Activated CD4-positive, CD25-positive, alpha-beta regulatory T cell (primary cell): ENCODE measurements at places on chromosomes 3 and 15.

GRCh38 chr3:32375596-32375930, 16.1 kb upstream of the CMTM7 start:
- no peak for DNase-seq

- DNase-seq, result no peak
Measured at GRCh38 chr3:104132566-104133403, 1233.9 kb upstream of the ALCAM start.

DNA sequence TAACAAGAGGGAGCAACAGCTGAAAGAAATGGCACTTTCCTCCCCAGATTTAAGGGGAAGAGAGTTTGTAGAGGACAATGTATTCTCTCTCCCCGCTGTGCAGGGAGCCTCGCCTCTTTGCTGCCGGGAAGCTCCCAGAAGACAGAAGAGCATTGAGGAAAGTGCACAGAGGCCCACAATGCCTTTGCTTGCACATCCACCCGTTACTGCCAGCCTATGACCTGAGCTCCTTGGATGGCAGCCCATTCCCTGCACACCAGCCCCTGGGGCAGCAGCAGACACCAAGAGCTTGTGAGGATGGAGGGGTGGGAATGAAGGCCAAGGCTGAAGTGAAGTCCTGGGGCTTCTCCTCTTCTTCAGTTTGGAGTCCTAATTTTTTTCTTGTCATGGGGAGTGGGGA, 67.0 kb downstream of the CLDN11 start:
- DNase-seq, result no peak

- no peak for DNase-seq
Measured at GRCh38 chr3:47888986-47889757, 86.2 kb downstream of the DHX30 start.

GRCh38 chr3:2770451-2770850, 339.7 kb downstream of the IL5RA start:
- DNase-seq, result no peak

DNA sequence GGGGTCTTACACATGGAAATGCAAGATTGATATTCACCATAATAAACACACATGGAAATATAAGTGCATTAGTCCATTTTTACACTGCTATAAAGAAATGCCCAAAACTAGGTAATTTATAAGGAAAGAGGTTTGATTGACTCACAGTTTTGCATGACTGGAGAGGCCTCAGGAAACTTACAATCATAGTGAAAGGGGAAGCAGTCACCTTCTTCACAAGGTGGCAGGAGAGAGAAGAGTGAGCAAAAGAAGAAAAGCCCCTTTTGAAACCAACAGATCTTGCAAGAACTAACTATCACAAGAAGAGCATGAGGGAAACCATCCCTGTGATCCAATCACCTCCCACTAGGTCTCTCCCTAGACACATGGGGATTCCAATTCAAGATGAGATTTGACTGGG, 111.7 kb upstream of the TP63 start:
- DNase-seq, result no peak

DNA sequence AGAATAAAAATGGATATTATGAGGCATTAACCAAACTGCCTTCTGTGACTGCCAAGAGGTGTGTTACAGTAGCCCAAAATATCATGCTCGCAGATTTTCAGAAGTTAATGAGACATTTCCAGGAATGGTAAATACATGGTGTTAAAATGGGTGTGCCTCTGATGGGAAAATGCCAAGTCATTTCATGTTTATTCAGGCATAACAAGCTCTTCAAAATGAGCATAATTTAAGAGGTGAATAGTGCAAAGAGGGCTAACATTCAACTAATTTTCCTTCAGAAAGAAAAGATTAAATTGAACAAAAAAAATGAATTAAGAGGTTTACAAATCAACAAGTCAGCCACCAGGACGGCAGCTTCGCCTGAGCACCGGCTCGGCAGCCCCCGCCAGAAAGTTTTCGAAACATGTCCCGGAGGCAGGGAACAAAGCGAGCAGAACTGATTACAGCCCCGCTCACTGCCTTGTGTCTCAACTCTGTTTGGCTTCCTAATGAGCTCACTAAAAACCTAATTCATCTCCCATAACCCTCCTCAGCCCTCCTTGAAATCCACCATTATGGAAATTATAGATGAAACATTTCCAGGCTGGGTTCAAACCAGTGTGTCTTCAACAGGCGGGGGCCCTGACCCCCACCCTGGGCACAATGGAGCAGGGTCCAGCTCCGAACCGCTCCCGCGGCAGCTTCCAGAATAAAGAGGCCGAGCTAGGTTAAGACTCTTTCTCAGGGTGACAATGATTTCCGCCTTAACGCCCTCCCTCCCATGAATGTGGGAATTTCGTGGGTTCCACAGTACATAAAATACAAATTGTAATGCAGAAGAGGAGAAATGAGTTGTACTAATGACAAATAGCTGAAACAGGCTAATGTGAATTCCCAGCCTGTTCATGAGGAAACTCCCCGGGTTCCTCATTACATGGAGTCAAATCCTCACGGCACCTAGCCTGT, 43.9 kb downstream of the MEIS2 start:
- DNase-seq, result no peak

GRCh38 chr15:78050441-78050809, 27.1 kb downstream of the TBC1D2B start:
- no peak for DNase-seq

GRCh38 chr3:62975566-62975965, 100.3 kb upstream of the CADPS start:
- no peak for DNase-seq

- DNase-seq, result no peak
Measured at GRCh38 chr3:10813425-10813824, 2.6 kb upstream of the SLC6A11 start.

DNA sequence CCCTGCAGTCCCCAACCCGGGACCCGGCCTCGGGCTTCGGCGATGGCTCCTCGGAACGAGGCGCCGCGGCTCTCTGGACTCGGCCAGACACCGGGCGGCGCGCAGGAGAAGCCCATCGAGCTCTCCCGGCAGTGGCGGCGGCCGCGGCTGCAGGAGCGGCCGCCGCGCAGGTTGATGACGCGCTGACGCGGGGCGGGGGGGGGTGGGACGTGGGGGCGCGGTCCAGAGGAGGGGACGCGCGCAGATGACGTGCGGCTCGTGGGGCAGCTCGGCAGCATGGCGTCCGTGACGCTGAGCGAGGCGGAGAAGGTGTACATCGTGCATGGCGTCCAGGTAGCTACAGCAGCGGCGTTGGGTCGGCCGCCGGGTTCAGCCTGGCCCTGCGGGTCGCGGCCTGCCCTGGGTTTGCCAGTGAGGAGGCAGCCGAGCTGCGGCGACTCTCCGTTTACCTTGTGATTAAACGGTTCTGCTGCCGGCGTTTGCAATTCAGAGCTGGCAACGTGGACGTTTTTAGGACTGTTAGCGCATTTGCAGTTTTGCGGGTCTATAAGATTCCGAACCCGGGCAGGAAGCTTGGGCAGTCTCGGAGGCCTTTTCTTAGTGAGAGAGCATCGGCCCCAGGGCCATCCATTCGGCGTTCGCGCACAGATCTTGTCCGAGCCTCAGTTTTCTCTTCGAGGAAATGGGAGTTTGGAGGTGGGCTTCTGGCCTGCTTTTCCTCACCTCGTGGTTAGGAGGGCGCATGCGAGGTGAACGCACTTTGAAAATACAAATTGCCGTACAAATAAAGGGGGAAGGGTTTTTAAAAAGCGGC, at the start of the genes EXOSC7 and ZDHHC3:
Gene EXOSC7, plus strand, starts transcription at position 243 of the 814 bp plus-strand sequence. Its CDS starts 34 bp downstream, at position 277.
Gene ZDHHC3, minus strand, starts transcription at position 173 of the 814 bp plus-strand sequence. CDS start 16,738 bp downstream, outside the sequence.
- peak; percentile 85 for DNase-seq

DNA sequence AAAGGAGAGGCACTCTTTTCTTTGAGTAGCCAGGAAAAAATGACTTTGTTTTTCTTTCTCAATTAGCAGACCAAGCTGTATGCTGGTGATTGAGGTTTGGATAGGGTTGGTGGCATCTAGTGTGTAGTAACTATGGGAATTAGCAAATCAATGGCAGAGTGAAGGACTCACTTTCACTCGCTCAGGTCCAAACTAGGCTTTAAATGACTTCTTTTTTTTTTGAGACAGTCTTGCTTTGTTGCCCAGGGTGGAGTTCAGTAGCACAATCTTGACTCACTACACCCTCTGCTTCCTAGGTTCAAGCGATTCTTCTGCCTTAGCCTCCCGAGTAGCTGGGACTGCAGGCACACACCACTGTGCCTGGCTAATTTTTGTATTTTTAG, 35.9 kb downstream of the PRKCI start:
- no peak for DNase-seq

GRCh38 chr3:39127269-39127907, 19.9 kb downstream of the TTC21A start:
- no peak for DNase-seq

DNA sequence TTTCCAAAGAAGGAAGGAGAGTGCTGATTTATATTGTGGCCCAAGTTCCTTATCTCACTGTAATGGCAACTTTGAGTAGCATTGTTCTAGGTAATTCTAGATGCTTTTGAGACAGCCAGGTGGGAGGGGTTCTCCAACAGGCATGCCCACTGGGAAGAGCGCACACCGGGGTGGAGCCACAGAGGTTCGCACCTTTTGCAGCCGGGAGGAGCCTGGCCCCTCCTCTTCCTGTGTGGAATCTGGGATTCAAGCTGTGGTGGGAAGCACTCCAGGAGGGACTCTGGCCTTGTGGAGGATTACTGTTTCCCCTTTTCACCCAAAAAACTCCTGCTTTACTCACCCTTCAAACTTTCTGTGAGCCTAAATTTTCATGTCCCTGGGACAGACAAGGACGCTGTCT, 53.1 kb downstream of the CFAP20DC start:
- no peak for DNase-seq

DNA sequence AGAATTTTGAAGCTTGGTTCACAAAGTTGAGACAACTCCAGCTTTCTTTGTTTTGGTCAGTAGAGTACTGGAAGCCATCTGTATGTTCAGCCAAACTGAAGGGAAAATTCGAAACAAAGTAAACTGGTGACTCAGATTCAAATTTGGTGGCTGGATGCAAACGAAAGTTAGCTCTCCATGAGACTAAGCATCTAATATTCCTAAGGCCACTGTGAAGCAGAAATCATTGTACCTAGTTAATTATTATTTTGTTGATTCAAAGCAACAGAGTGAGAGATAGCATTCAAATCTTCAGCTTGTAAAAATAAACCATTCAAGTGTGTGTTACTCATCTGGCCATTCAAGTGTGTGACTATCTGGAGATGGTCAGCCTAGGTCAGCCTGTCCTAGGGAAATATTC, 42.1 kb downstream of the NR2F2 start:
- DNase-seq, result no peak
